ENCODE measurements at places on chromosomes 11 and 22.

GRCh38 chr11:14055936-14056335, 93.4 kb downstream of the SPON1 start:
- no peak for DNase-seq

DNA sequence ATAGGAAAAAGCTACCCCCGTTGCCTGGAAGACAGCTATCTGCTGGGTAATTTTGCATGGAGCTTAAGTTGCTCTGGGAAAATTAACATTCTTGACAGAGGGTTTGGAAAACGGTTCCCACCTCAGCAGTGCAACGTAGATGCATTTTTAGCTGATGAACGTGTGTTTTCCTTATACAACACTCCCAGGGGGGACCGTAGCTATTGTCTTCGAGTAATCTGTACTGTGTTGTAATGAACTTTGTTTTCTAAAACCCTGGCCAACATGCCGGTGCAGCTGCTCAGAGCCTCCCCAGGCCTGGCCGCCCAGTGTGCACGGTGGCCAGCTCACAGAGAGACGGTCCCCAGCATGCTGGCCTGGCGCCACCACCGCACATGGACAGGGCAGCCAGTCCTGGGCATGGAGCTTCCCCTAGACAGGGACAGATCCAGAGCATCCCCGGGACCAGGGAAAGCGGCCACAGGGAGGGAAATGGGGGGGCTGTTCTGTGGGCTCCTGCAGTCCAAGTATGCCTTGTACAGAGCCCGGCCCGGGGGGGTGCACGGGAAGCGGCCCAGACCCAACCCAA, 2.2 kb downstream of the TNNT3 start:
- DNase-seq: no peak

DNA sequence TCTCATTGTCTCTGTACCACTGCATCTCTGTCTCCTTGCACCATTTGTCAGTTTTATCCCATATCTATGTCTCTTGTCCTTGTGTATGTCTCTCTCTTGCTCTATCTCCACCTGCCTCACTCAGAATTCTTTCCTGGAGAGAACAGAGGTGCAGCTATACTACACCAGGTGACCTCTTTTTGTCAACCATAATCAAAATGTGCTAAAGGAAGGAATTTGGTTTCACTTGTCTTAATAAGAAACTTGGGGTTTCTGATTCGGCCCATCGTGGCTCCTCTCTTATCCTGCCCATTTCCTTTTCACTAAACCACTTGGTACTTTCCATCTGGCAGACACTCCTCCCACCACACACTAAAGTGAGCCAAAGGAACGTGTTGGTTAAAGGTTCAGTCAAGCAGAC, 2.0 kb upstream of the C11orf42 start:
- DNase-seq: no peak

- peak; percentile 73 for DNase-seq
These were observed 78.3 kb upstream of the AKIP1 start for GRCh38 chr11:8832571-8833260.

GRCh38 chr11:86558207-86558606, 114.2 kb downstream of the ME3 start:
- DNase-seq: no peak

All from PC-9 (cell line).